ENCODE measurements at places on chromosomes 6 and 20.

GRCh38 chr20:11084508-11084907 lies 410.7 kb upstream of the JAG1 start:
- no peak for DNase-seq

GRCh38 chr6:155964544-155964943 lies 508.9 kb upstream of the NOX3 start:
- DNase-seq = no peak

DNA sequence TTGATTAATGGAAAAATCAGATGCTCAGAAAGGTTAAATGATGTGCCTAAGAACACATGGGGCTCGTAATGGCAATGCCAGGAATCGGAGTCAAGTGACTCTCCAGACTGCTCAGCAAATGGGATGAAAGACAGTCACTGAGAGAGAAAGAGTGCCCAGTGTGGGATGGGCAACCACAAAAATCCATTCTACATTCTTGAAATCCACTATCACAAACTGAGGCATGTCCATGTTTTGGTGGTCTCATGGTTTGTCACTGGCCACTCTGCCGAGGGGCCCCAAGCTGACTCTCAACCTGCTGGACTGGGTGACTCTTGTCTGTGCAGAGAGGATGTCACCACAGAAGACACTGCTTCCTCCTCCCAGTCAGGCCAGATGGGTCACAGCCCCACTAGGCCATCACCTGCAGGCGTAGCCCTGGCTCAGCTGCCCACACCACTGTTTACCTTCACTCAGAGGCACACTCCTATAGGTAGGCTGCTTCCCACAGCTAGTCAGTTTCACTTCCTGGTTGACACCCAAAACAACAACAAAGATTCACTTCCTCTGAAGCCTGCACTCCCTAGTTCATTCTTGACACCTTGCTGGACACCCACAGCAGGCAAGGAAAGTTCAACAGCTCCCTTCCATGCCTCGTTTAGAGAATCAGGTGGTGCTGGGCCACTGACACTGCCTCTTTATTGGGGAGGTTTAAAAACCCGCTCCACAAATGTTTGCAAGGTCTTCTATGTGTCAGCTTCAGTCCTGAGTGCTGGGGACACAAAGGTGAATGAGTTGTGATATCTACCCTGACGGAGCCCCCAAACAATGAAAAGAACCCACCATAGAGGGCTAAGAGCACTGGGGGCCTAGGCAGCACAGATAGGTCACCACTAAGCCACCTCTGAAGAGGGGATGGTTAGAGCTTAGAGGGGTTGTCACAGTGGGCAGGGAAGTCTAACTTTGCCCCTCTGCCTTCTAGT lies 21.7 kb downstream of the MAP1LC3A start:
- no peak for DNase-seq

GRCh38 chr6:155013457-155013876 lies 18.4 kb downstream of the TIAM2 start:
- no peak for DNase-seq

DNA sequence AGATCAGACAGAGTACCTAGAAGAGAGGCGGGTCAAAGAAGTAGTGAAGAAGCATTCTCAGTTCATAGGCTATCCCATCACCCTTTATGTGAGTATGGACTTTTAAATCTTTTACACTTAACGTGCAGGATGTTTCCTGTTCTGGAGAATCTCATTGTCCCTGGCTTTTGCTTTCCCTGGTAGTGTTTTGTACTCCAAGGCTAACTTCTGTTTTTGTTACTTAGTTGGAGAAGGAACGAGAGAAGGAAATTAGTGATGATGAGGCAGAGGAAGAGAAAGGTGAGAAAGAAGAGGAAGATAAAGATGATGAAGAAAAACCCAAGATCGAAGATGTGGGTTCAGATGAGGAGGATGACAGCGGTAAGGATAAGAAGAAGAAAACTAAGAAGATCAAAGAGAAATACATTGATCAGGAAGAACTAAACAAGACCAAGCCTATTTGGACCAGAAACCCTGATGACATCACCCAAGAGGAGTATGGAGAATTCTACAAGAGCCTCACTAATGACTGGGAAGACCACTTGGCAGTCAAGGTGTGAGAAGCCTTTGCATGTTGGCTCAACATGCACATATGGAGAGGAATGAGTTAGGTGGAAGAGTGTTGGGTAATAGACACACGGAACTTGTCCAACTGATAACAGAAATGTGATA lies 3.3 kb downstream of the HSP90AB1 start:
- no peak for DNase-seq

GRCh38 chr6:158554611-158555361 lies 5.1 kb upstream of the TMEM181 start:
- no peak for DNase-seq

DNA sequence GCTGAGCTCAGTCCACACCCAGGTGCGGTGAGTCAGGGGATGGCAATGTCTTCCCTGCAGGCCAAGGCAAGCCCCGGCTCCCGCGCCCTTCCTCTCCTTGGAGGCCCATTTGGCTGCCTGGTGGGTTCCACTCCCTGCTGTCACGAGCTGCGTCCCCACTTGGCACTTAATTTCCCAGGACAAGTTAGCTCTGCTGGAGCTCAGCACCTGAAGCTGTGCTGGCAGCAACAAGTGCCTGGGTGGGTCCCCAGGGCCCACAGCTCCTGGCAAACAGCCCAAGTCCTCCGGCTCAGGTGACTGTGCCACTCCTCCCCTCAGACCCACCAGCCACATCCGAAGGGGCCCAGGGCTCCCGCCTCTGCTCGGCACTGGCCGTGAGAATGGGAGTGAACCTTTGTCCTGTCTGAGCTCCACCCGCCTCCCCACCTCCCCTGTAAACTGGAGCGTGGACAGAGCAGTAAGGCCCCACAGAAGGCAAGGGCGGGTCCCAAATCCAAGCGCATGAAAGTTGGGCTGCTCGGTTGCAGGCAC lies 16.9 kb downstream of the LAMA5 start:
- DNase-seq = no peak

- DNase-seq = no peak
Measured at GRCh38 chr20:61094581-61094980, 157.5 kb upstream of the CDH4 start.

- DNase-seq = no peak
Measured at GRCh38 chr6:163128324-163128723, 286.2 kb upstream of the QKI start.

DNA sequence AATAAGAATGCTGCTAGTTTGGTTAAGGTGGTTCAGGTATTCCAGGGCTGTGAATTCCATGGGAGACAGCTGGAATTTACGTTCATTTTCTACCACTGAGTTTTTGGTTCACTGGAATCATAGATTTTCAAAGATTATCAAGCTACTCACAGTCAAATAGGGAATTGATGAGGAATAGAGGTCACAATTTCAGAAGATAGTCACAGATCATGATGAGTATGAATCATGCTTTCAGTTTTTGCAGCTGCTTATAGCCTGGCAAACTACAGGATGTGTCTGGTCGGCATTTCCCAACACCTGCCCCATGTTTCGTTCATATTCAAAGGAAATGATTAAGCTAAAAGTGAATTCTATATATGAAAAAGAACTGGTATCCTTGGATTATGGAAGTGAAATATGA lies 58.7 kb downstream of the BCKDHB start:
- no peak for DNase-seq

GRCh38 chr6:117264692-117265409 lies 507 bp upstream of the VGLL2 start:
- no peak for DNase-seq

GRCh38 chr20:47189060-47189459 lies 167.4 kb downstream of the ZMYND8 start:
- DNase-seq = no peak

- no peak for DNase-seq
Measured at GRCh38 chr6:128882560-128882959, 378 bp upstream of the LAMA2 start.

DNA sequence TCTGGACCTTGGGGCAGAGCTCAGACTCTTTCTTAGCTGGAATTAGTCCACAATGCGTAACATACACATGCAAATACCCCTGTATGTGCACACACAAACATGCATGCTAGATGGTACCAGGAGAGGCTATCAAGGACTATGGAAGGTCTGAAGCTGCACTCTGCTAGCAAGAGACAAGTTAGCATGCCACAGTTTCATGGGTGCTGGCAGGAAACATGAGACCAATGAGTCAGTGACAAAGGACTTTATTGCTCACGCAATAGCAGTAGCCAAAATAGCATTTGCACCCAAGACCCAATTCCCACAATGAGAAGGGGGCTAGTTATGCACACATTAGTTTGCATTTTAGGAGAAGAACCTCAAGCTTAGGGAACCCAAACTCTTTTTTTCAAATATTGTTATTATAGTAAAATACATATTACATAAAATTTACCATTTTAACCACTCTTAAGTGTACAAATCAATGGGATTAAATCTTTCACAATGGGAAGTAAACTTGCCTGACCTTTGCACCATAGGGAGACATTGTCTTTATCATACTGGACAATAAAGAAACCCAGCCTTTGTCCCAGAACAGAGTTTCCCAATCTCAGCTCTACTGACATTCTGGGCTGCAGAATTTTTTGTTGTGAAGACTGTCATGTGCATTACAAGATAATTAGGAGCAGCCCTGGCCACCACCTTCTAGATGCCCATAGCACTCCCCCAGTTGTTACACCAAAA lies 69.1 kb downstream of the NRSN1 start:
- DNase-seq = no peak

DNA sequence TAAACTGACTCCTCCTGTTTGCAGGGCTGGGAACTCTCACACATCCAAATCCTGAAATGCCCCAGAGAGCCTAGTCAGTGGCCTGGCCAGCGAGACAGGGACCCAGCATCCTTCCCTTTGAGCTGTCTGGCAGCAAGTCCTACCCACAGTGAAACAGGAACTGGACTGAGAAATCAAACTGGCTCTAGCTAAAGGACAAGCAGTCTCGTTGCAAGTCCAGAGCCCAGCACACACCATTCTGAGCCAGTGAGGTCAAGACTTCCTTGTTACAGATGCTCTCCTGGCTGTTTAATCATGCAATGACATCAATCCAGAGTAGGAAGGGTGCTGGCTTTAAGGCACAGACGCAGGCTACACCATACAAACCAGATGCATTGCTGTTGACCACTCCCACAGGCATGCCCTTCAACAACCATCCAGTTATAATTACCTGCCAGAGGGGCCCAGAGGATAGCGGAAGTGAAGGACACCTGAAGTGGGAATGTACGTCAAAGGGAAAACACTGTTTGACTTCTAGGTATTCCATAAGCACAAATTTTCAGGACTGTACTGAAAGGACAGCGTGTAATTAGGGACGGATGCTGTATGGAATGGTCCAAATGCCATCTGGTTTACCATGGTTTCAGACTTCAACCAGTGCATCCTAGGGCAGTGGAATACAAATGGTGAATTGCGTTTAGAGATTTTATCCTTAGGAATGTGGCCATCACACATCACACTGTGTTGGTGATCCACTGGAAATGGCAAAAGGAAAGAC lies 114.4 kb downstream of the SLC23A2 start:
- no peak for DNase-seq

GRCh38 chr6:125789167-125789566 lies 1.6 kb upstream of the NCOA7 start:
- no peak for DNase-seq

DNA sequence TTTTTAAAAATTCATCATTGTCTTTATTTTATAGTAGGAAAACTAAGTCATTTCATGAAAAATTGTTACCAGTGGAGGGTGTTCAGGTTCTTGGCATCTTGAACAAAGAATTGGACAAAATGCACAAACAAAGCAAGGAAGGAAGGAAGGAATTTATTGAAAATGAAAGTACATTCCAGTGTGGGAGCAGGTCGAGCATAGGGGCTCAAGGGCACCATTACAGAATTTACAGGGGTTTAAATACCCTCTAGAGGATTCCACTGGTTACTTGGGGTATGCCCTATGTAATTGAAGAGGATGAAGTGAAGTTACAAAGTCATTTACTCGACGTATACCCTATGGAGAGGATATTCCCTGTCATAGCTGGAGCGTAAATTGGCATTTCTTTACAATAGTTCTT lies 37.4 kb upstream of the HDAC2 start:
- DNase-seq = no peak

DNA sequence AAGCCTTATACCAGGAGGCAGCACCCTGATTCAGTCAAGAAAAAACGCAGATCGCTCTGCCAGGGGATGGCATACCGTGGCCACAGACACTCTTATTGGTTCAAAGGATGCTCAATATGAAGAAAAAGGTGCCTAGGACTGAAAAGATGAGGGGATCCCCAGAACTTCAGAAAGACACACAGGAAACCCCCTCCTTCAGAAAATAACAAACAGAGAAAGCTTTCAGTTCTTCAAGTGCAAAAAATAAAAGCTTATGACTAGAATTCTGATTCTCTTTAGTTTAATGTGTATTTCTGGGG lies 17.7 kb upstream of the MYB start:
- no peak for DNase-seq

DNA sequence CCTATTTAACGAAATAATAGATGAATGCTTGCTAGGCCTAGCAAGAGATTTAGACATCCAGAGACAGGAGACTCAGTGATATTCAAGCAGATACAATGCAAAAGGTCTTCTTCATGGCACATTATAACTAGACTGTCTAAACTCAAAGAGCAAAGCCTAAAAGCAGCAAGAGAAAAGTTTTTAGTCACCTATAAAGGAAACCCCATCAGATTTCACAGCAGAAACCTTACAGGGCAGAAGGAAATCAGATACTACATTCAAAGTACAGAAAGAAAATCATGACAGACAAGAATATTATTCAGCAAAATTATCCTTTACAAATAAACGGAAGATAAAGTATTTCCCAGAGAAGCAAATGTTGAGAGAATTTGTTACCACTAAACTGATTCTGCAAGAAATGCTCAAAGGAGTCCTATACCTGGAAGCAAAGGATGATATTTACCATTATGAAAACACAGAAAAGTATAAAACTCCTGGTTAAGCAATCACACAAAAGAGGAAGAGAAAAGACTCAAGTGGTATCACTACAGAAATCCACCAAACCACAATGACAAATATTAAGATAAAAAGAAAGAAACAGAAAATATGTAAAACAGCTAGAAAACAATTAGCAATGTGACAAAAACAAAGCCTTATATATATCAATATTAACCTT lies 333.7 kb downstream of the MEI4 start:
- DNase-seq = no peak

GRCh38 chr20:9200196-9200595 lies 131.3 kb downstream of the PLCB4 start:
- DNase-seq = no peak

DNA sequence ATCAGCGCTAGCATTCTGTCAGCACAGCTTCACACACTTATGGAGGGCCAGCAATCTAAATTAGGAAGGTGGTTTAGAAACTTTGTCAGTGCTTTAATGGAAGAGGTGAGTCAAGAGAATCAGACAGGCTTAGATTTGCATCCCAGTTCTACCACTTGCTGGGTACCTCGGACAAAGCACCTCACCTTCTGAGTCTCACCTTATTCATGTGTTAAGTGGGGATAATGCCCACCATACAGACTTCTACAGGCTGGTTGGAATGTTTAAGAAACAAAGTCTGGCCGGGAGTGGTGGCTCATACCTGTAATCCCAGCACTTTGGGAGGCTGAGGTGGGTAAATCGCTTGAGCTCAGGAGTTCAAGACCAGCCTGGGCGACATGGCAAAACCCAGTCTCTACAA lies 12.2 kb upstream of the STK35 start:
- DNase-seq = no peak

DNA sequence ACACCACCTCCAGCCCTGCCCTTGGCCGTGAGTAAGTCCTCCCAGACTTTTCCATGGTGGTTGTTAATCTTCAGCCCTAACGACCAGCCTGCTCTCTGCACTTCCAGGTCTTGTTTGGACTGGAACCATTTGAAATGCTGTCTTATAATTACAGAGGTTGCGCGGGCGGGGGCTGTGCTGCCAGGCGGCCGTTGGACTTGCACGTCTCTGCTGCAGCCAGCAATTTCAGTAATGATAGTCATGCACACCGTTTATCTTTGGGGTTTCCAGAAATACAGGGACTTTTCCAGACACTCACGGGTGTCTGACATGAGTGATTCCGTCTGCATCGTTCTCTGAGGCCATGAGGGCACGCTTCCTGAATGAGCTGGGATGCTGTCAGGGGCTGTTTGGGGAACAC lies 118.2 kb downstream of the BMP7 start:
- DNase-seq = no peak
